Suppressor macrophage treated with lipopolysaccharide for 1 hour (primary cell): ENCODE measurements at places on chromosomes 6 and 20.

GRCh38 chr6:108777536-108777935, 70.7 kb upstream of the ARMC2 start:
- DNase-seq, result no peak

GRCh38 chr6:33865478-33866077, 61.8 kb upstream of the MLN start:
- DNase-seq, result no peak

- DNase-seq, result no peak
Observed at GRCh38 chr6:106369739-106370138, 9.2 kb downstream of the CRYBG1 start.

- no peak for DNase-seq
Observed at GRCh38 chr20:44858606-44859360, 26.7 kb upstream of the YWHAB start.

GRCh38 chr6:5979650-5980420, 26.9 kb downstream of the NRN1 start:
- peak; percentile 83 for DNase-seq
